ENCODE measurements at places on chromosomes 11 and 22.

DNA sequence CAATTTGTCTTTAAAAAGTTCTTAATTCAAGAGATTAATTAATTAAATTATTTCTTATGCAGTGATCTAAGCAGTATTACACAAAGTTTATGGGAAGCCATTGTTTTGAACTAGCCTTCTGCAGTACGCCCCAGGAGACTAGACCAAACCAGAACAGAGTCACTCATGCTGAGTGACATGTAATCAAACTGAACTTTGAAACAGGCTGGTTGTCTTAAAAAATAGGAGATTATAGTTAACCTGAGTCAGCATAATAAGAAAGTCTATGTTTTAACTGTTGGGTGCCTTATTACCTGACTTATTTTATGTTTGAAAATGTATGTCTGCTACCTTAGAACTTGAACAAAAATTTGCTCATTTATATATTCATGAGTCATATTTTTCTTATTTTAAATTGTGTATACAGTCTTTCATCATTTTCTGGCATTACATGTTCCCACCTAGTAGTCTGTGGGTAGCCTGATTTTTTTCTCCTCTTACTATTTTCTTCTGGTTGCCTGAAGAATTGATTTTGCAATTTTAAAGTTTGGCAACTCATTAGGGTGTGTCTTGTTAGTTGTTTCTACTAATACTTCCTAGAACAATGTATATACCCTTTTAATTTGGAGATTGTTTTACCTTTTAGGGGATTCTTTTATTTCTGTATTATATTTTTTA lies 161.4 kb downstream of the AASDHPPT start:
- no peak for DNase-seq

- no peak for DNase-seq
Measured at GRCh38 chr22:41713004-41713403, 13.7 kb downstream of the MEI1 start.

DNA sequence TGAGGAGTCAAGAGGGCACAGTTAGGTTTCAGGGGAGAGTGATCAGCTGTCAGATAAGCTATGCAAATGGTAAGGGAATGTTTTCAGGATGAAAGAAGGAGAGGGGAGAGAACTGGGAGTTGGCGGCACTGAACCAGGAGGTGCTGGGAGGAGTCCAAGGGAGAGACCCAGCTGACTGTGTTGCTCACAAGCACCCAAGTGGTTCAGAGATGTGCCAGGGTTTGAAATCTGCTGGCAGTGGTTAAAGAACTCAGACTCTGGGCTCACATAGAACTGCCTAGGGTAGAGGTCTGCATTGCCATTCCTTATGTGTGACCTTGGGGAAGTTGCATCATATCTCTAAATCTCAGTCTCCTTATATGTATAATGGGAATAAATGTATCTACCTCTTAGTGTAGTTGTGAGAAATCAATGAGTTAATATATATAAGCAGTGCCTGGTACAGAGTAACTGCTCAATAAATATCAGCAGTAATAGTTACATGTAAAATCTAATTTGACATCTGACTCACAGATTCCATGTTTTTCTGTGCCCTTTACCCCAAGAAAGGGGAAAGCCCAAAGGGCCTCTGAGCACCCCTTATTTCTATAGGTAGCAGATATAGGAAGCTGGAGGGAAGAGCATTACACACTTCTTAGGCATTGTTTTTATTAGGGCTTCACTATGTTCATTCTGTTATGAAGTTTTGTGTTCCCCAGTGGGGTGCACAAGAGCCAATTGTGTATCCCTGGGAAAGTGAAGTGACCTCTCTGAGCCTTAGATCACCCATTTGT lies 66.9 kb upstream of the SESN3 start:
- DNase-seq, result no peak

GRCh38 chr11:13335319-13335718 lies 57.7 kb downstream of the BMAL1 start:
- DNase-seq, result peak; percentile 76

GRCh38 chr22:38240734-38241252 lies 32.0 kb downstream of the TMEM184B start:
- DNase-seq, result no peak

GRCh38 chr22:40367342-40367741 lies 3.1 kb upstream of the SGSM3 start:
- no peak for DNase-seq

DNA sequence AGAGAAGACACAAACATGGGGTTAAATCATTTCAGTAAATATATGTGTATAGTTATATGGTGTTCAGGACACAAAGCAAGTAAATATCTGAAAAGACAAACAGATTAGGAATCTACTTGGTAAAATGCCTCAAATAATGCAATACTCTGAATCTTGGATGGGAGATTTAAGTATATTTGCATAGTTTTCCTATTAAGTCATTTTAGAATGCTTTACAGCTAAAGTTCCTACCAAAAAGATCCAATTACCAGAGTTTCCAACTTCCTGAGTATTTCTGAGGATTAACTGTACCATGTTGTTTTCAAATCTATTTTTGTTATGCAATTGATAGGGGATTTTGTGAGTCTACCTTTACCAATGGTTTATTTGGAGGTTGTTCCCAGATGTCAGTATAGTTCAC lies 424.4 kb upstream of the CCDC179 start:
- no peak for DNase-seq

GRCh38 chr11:131713529-131714134 lies 343.2 kb downstream of the NTM start:
- no peak for DNase-seq

DNA sequence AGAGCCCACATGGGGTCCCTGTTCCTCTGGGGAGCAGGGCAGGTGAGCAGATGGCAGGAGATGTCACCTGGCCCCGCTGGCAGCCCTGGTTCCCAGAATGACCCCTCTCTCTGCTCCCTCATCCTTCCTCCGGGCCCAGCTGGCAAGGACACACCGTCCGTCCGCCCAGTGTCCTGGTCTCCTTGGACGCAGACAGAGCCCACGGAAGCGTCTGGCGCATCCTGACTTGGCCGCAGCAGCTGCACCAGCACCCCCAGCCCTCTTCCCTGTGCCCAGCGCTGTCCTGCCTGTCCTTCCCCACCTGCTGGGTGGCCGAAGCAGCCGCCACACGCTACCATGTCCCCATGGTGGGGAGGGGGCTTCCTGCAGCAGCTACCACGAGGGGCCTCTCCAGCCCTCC lies 9.6 kb upstream of the CABP7 start:
- no peak for DNase-seq

DNA sequence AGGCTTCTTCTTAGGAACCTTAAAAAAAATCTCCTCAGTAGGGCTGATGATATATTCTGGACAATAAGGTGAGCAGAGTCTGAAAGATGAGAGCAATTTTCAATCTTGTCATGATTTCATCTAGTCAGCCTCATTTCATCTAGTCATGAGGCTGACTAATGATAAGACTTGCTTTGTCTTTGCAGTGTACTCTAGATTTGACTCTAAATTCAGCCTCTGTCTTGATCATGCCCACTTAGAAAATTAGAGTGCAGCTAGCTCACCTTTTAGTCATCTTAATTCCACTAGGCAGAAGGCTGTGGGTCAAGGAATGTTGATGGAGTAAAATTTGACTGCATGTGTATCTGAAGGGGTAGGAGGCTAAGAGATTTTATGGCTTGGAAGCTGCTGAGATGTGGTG lies 5.5 kb downstream of the EHF start:
- DNase-seq, result no peak

DNA sequence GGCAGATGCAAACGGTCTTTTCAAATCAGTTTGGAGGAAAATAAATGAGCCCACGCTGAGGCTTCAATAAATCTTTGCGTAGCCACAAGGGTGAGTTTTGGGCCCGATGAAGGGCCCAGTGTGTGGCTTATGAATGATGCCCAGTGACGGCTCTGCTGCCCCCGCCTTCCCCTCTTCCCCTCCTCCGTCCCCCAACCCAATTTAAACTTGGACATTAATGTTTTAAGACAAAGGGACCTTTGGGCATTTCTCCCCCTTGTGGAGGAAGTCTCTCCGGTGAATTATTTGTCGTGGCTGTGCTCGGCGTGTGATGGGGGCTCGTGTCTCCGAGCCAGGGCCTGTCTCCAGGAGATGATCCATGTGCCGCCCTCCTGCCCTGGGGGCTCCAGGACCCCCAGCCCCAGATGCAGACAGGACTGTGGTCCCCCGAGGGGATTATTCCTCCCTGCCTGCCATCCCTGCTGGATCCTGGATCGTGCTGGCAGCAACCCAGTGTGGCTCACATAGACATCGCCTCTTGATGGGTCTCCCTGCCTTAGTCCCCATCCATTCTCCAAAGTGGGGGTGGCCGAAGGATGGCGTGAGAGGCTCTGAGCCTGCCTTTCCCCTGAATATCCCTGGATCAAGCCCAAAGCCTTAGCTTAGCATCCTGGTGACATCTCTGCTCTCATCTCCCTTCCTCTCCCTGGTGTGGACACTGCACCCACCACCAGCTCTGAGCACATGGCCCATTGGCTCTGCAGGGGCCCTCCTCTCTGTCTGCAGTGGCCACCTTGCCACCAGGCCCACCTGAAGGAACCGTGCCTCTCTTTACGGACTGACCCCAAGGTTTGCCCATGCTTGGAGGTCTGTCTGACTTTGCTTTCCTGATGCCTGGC lies 56.4 kb downstream of the SMIM38 start:
- DNase-seq, result no peak

DNA sequence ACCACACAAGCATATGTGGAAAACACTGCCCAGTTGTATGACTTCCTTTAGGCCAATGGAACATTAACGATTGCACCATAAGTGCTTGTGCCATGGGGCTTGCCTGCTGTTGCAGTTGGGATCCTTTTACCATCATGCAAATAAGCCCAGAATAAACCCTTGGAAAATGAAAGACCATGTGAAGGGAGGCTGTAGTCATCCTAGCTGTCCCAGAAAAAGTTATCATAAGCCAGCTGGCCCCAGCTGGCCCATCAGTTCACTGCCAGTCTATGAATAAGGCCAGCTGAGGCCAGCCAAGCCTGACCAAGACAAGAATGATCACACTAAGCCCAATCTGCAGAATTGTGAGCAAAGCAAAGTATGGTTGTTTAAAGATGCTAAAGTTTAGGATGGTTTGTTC lies 253.9 kb upstream of the ARHGAP20 start:
- DNase-seq, result no peak

GRCh38 chr11:76313913-76314740 lies 66.8 kb downstream of the THAP12 start:
- no peak for DNase-seq

- no peak for DNase-seq
Measured at GRCh38 chr11:134178032-134178674, 45.6 kb downstream of the NCAPD3 start.

DNA sequence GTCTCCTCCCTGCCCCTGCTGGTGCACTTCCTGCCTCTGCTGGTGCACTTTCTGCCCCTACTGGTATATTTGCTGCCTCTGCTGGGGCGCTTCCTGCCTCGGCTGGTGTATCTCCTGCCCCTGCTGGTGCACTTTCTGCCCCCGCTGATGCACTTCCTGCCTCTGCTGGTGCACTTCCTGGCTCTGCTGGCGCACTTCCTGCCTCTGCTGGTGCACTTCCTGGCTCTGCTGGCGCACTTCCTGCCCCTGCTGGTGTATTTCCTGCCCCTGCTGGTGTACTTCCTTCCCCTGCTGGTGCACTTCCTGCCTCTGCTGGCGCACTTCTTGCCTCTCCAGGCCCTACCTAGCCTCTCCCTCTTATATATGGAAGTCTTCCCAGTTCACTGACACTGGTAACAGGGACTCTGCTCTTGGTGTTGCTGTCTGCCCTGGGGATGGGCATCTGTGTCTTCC lies 10.1 kb downstream of the MTFP1 start:
- no peak for DNase-seq

DNA sequence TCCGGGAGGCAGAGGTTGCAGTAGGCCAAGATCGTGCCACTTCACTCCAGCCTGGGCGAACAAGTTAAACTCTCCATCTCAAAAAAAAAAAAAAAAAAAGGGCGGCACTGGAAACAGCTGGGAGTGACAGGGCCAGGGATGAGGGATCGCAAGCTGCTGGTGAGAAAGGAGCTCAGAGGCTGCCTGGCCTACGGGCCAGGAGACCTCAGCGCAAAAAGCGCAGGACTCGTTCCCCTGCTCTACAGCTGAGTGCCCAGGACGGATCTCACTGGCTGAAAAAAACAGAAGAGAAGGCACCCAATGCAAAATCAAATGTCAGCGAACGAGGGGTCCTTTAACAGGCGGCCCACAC lies 650 bp upstream of the NUP50 start:
- peak; percentile 57 for DNase-seq

DNA sequence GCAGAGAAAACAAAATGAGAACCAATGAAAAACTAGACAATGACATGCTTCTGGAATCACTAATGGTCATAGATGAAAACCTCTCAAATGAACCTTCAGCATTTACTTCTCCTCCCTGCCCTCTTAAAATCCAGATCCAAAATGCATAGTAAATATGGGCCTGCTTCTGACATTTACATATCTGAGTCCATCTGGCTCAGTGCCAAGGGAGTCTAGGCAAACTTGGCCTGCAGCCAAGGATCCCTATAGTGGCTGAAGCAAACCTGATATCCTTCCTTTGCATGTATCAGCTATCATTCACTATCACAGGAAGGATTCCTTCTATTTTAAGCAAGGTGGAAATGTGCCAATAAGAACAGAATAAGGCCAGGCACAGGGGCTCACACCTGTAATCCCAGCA lies 104.8 kb downstream of the C11orf58 start:
- DNase-seq, result no peak

DNA sequence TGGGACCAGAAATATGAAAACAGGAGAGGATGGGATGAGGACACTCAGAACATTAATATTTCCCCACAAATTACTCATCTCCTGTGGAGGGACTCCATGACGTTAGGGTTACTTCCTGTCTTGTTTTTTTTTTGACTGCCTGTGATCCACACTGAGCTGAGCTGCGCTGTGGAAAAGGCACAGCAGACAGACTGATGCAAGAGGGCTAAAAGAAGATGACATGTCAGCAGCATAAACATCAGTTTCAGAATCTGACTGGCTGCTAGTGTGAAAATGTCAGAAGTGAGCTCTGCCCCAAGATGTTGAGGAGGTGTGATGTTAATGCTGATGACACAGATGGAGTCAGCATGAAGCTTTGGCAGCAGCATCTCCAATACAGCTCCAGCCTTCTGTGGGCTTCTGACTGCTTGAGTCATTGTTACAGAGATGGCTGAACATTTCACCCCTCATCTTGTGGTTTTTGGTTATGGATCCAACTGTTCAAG lies 286.8 kb downstream of the BLID start:
- peak; percentile 7 for DNase-seq

DNA sequence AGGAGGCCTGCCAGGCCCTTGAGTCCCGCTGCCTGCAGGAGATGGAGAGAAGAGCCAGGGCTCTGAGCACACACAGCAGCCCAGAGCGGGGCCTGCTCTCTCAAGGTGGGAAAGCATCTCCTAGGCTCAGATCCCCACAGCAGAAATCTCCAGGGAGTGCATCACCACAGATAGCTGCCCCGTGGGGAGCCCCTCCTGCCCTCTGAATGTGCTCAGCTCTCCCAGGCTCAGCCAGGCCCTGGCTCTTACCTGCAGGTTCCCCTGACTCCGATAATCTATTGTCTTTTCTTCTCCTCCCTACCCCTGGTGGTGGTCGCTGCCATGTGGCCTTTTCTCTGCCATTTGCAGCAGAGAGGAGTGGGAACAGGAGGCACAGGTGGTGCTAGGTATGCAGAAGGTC lies 49.9 kb downstream of the BTG4 start:
- no peak for DNase-seq

GRCh38 chr11:113468726-113469345 lies 6.4 kb downstream of the DRD2 start:
- DNase-seq, result no peak

- no peak for DNase-seq
Measured at GRCh38 chr11:68938816-68939582, 35.3 kb downstream of the IGHMBP2 start.
